ENCODE measurements at places on chromosomes 1 and 21.

DNA sequence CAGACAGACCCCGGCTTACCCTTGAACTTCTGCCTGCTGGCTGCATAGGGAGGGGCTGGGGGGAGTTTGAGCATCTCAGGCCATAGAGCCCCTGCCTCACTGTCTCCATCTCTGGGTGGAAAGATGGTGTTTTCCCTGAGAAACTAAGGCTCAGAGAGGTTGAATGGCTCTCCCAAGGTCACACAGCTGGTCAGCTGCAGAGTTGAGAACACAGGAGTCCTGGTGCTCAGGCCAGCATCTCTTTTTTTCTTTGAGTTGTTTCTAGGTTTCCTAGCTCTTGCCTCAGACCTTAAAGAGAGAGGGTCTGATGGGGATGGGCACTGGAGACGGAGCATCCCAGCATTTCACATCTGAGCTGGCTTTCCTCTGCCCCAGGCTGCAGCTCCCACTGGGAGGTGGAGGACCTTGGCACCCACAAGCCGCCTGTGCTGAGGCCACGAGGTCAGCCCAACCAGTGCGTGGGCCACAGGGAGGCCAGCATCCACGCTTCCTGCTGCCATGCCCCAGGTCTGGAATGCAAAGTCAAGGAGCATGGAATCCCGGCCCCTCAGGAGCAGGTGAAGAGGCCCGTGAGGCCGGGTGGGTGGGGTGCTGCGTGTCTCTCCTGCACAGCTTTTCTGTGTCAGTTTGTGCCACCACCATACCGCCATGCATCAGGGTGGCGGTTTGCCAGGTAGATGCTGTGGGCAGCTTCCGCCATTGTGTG, 21.8 kb downstream of the PCSK9 start:
- no peak for DNase-seq

GRCh38 chr21:32925098-32925497, 100.6 kb upstream of the OLIG2 start:
- no peak for DNase-seq

DNA sequence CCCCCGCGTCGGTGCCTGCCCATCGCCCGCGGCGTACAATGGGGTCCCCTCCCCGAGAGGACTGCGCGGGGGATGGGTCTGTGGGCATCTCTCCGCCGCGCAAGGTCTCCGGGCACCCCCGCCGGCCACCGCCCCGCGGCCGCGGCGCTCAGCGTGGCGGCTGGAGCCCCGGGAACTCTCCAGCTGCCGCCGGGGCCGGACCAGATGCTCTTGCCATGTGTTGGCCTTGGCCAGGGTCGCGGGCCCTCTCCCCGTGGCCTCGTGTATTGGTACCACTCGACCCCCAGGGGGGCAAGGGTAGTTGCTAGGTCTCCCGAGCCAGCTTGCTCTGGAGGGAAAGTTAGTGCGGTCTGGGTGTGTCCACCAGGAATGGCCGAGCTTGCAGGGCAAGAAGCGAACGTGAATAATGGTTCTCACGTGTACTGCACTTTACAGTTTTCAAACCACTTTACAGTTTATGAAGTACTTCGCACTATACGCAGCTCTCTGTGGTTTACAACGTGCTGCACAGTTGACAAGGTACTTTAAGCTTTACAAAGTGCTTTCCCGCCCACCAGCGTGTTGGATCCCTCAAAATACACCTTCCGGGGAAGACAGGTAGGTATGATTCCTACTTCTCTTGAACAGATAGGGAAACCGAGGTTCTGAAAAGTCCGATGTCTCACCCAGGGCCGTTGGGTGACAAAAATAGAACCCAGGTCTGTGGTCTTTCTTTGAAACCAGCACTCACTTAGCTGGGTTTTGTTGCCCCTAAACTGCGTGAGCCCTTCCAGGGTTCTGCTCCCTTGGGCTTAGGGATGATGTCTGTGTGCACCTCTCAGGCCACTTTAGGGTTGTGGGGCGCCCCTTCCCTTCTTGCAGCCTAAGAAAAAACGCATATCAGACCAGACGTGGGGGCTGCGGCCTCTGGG, 1.2 kb downstream of the EPHB2 start:
- DNase-seq: no peak

DNA sequence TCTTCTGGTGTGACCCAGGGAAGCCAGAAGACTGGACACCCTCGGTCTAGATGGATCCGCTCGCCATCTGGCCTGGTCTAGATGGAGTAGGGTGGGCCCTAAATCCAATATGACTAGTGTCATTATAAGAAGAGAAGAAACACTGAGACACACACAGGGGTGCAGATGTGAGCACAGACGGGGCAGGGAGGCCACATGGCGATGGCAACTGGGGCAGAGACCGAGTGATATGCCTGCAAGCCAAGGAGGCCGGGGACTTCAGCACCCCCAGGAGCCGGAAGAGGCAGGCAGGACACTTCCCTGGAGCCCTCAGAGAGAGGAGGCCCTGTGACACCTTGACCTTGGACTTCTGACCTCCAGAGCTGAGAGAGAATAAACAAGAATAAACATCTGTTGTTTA, 5.6 kb upstream of the TFF3 start:
- no peak for DNase-seq

GRCh38 chr21:18951271-18952038, 547.9 kb upstream of the TMPRSS15 start:
- no peak for DNase-seq

GRCh38 chr1:222040121-222040805, 298.4 kb upstream of the DUSP10 start:
- no peak for DNase-seq

GRCh38 chr1:21326861-21327344, 36.6 kb upstream of the ECE1 start:
- no peak for DNase-seq

DNA sequence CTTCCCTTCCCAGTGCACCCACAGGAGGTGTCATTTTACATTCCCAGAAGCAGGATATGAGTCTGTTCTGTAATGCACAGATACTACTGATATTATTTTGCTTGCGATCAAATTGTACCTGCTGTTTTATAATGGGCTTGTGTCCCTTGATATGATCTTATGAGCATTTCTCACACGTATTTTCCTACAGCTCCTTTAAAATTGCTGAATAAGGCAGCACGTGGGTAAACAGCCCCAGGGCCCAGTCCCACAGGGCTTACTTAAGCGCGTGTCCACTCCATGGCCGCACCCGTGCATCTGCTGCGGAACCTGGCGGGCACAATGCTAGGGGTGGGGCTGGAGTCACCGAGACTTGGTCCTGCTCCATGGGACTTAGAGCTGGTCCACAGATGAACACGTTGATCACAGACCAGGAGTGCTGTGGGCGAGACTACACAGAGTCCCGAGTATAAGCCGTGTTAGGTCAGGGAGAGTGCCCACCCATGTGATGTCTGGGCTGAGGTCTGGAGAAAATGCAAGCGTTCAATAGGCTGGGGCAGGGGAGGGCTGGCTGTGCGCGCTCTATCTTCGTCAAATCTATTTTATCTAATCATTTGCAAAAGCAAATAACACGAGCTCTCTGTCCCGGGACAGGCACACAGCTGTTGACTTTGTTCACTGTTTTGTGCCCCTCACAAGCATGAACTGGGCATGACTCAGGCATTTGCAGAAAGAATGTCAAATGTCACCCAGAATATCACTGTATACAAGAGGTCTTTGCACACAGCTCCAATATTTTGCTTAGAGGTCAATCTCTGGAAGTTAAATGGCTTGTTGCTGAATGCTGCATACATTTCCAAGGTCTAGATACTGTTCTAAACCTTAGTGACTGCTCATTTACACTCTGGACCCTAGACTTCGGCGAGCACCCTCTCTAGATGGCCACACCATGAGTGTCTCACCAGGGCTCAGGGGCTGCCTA, 119.3 kb downstream of the CRYAA start:
- no peak for DNase-seq

DNA sequence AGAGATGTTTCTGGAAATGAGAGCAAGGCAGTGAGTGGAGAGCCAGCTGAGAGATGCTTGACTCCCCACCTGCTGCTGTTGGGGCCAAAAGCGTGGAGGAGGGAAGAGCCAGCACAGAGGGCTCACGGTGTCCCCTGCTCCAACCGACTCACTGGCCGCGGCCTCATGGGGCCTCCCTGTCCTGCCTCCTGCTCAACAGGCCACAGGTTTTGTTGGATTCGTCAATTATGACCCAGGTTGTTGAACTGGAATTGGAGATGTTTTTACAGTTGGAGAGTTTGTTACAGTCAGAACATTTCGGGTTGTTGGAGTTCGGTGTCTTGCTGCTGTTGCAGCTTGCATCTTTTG, 21.4 kb downstream of the SKI start:
- no peak for DNase-seq

- DNase-seq: no peak
Measured at GRCh38 chr1:201681375-201681774, 142.4 kb downstream of the NAV1 start.

DNA sequence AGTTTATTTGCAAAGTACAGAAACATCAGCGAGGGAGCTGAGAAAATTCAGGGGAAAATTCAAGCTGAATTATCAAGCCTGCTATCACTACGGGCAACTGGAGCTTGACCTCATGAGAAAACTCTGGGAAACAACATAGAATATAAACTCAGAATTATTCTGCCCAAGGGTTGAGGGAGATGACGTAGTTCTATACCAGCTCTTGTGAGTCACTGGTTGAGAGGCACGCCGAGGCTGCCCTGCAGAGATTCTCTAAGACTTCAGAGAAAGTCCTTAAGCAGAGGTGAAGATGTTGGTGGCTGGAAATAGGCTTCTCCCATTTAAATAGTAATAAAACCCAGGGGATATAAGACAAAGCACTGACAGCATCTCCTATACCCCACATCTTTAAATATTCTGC, 12.3 kb downstream of the SYDE2 start:
- no peak for DNase-seq

GRCh38 chr1:218507355-218508002, 162.3 kb downstream of the TGFB2 start:
- no peak for DNase-seq

GRCh38 chr1:163367721-163368120, 46.0 kb downstream of the NUF2 start:
- no peak for DNase-seq

DNA sequence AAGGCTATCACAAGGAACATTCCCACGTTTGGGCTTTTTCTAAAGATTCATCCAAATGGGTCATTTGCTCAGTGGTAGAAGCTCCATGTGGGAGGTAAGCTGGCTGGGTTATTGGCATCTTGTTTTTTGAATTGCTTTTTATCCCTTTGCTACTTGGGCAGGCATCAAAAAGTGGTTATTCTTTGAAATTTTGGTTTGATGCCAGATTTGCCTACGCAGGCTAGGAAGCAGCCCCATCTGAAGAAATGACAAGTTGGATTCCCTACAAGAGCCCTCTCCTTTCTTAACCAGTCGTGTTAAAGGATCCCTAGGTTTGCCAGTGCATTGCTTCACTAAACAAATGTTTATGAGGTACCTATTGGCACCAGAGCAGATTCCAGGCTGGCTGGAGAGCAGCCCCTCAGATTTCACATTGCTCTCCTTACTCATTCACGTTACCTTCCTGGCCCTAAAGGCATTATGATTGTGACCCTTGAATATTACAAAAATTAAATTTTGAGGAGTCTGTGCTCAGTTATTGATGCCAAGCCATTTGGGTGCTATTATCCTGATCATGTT, 38.8 kb downstream of the ARID1A start:
- no peak for DNase-seq

- no peak for DNase-seq
Measured at GRCh38 chr1:100642826-100643225, 76.7 kb upstream of the VCAM1 start.

- no peak for DNase-seq
Measured at GRCh38 chr1:39127513-39127912, 77.0 kb upstream of the MACF1 start.

DNA sequence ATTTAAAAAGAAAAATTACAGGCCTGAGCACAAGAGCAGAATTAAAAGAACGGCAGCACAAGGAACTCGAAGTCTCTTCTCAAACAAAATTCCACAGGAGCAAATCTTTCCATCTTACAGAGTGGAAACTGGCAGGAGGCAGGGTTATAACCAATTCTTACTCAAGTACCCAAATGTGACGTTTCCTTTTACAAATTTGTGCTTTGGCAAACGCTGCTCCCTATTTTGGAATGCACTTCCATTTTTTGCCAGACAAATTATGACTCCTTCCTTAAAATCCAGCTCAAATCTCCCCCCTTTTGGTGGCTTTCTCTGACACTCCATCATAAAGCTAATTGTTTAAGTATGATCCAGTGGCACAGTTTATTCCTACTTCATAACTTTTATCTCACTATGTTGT, 7.8 kb downstream of the ERI3 start:
- DNase-seq: no peak

DNA sequence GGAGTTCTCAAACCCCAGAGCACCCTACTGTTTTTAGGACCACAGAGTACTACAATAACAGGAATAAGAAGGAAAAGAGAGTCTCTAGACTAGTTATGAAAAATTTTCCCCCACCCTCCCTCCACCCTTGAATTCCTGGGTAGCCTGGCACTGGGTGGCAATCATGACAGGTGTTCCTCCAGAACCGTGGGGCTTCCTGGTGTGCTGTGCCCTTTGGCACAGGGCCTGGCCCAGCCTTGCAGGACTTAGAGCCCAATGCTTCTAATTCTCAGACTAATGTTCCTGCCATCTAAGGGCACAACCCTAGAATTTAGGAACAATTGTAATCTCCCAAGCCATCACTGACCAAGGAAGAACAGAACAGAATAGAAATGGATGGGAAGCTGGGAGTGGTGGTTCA, 1.5 kb upstream of the CD160 start:
- DNase-seq: no peak

- DNase-seq: no peak
Measured at GRCh38 chr21:42705346-42705745, 51.9 kb downstream of the PDE9A start.

GRCh38 chr1:35377555-35377954, 109.0 kb downstream of the ZMYM4 start:
- DNase-seq: no peak

- no peak for DNase-seq
Measured at GRCh38 chr1:245316784-245317183, 162.0 kb downstream of the KIF26B start.

DNA sequence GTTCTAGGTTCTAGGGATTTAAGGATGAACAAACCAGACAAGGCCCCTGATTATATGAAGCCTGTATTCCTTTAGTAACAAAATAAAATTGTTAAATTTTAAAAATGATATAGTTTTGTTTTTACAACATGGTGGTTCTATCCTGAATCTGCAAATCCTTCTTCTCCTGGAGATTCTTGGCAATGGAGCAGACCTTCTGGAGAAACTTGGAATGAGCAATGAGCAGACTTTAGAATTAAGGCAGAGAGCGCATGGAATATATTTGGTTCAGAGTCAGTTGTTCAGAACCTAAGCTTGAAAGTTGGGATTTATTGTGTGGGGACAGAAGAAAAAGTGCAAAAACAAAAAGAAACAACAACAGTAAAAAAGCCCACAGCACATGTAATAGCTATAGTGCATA, 381.1 kb downstream of the ADGRL2 start:
- DNase-seq: no peak

DNA sequence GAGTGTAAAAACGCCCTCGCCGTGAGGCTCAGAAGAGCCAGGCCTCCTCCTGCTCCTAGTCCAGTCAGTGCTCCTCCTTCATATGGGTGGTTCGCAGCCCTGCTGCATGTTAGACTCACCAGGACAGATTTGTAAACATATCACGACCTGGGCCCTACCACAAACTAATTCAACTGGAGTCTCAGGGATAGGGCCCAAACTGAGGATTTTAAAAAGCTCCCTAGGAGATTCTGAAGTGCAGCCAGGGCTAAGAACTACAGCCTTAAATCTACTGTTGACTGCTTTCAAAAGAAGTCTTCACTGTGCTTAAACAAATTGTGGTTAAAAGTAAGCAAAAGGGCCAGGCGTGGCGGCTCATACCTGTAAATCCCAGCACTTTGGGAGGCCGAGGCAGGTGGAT, 57.0 kb downstream of the CAMTA1 start:
- no peak for DNase-seq

- no peak for DNase-seq
Measured at GRCh38 chr21:46646541-46647154, 11.2 kb downstream of the PRMT2 start.

Data from effector memory CD4-positive, alpha-beta T cell (primary cell).